ENCODE measurements at places on chromosomes 1 and 21.

DNA sequence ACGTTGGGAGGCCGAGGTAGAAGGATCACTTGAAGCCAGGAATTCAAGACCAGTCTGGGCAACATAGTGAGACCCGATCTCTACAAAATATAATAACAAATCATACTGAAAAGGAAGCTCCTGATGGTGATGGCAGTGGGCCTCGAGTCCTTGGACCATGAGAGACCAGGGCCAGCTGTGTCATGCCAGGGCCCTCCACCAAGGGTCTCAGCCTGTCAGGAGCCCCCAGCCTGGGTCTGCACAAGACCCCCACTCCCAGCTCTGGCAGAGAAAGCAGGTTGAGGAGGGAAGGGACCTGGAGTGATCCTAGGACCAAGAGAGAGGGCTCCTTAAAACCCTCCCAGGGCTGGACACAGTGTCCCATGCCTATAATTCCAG lies 6.7 kb upstream of the CTRC start:
- no peak for DNase-seq

DNA sequence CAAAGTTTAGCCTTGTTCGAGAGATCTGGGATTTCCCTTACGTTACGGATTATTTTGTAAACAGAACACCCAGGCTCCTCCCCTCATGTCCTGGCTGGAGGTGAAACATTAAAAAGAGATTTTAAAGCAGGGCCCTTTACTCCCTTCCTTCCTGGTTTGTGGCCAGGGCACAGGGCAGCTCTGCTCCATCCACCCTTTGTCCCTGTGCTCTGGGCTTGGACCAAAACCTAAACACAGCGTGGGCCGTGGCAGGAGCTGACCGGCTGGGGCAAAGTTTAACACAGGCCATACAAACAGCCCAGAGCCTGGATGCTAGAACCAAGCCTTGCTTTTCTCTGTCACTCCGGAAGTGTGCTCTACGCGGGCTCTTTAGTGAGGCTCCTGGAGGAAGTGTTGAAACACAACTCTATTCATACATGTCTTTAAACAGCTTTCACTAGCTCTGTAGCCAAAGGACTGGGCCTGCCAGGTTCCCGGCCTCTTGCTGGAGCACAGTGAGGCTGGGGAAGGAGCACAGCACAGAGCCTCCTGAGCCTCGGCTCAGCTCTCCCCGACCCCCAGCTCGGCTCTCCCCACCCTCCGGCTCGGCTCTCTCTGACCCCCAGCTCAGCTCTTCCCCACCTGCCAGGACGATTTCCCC lies 84.7 kb downstream of the PDE9A start:
- DNase-seq = no peak

DNA sequence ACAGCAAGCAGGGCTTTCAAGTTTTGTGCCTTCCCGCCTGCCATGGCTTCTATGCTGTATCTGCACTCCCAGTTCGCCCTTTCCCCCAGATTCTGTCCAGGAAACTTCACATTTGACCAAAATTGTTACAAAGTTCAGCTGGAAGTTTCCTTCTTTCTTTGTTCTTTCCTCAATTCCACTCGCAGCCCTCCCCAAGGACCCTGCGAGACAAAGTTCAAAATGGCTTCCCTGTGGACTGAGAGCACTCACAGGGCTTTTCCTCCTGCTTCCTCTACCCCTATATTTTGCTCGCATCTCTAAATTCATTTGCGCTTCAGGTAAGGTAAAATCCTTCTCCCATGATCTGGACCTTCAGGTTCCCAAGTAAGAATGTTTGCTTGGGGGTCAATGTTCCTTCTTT lies 1348.4 kb upstream of the B3GALT2 start:
- DNase-seq = no peak

DNA sequence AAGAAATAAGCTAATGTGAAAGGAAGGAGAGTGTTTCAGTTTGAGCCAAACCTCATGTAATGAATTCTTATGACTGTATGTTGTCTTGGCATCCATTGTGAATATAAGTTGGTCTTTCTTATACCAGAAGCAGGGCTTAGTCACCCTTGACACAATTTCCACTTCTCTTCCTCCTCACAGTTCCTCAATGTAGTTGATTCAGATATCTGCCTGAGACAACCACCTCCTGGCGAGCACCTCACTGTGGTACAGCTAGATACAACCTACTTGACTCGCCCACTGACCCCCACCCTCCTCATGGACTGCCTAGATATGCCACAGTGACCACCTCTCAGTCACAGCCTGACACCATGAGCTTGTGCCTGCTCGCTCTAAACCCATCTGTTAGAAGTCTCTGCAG lies 45.6 kb downstream of the KYAT3 start:
- DNase-seq = no peak

DNA sequence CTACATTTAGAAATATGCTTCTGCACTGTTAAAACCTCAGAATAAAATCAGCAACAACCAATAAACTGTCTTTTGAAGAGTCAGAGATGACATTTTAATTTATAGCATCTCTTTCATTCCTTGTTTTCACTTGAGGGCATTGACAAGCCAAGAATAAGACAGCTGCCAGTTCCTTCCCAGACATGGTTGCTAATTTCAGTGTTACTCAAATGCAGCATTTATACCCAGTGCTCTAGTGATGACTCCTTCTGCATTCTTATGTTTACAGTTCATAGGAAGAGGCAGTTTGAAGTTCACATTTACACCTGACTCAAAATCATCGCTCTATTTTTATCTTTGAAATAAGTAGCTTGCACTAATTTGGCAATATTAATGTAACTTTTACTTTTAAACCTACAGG lies 44.9 kb downstream of the PLA2G4A start:
- DNase-seq = no peak

- no peak for DNase-seq
These were observed 8.8 kb downstream of the SLC19A1 start for GRCh38 chr21:45533361-45533845.

- no peak for DNase-seq
These were observed 33.8 kb upstream of the COL6A1 start for GRCh38 chr21:45947716-45948255.

DNA sequence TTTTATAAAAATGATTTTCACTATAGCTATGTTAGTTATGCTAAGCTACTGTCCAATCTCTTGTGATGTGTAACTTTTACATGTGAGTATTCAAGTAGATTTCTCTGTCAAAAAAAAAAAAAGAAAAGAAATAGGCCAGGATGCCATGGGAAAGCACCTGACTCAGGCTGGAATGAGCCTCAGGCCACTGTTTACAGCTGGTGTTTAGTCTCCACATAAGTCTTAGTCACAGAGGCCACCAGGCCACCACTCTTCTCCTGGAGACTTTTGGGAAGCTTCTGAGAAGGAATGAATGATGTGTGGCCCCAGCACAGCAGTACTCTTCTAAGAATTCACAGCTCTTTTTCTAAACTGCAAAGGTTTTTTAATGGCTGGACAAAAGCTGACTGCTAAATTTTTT lies 48.9 kb downstream of the CHML start:
- no peak for DNase-seq

- DNase-seq = no peak
These were observed 36.7 kb downstream of the COL18A1 start for GRCh38 chr21:45441431-45442255.

DNA sequence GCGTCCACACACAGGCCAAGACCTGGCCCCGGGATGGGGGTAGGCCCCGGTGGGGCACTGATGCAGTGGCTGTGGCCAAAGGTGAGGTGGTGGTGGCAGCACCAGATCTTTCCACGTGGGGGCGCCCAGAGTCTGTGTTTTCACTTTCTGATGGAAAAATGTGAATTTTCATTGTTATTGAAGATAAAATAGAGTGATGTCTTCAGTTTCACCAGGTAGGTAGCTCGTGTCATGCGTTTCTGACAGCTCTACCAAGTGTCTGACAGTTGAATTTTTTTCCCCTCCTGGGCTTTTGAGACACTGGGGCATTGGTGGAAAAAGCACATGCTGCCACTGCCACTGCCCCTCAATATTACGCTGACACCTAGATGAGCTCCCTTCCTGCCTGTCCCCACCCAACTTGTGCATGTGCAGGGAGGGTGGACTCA lies 40.0 kb upstream of the MAGOH start:
- DNase-seq = no peak

Measured in vagina (tissue), 2 donors.